Stimulated activated CD8-positive, alpha-beta memory T cell treated with anti-CD3 and anti-CD28 coated beads, Interleukin-2, amount 100 ng/mL, for 48 hours (primary cell): ENCODE measurements at places on chromosomes 6 and 20.

- no peak for DNase-seq
These were observed 8.0 kb upstream of the UQCC2 start for GRCh38 chr6:33719326-33719987.

DNA sequence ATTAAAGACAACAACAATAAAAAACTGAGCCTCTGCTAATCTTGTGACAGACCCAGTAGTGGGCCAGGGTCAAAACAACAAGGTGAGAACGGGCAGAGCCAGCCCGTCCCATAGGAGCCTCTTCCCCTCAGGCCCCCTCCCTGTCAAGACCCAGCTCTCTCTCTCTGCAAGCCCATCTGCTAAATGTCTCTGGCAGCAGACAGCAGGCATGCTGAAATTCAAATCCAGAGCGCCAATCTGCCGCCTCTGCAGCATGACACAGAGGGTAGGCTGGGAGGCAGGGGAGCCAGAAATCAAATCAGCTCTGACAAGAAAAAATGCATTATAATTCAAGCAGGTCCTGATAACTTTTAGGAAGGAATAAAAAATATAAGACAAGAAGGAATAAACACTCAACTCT, 26.3 kb downstream of the METTL24 start:
- DNase-seq, result no peak

DNA sequence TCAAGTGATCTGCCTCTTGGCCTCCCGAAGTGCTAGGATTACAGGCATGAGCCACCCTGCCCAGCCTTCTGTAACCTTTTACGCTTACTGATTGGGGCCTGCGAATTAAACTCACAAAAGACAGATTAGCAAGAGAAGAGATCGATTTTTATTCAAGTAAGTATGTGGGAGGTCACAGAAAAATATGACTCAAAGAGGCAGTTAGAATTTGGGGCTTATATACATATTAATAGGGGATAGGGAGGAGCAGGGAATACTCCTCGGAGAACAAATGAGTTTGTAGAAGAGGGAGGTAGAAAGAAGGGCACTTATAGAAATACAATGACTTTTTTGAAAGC, 78.9 kb downstream of the CD24 start:
- no peak for DNase-seq

DNA sequence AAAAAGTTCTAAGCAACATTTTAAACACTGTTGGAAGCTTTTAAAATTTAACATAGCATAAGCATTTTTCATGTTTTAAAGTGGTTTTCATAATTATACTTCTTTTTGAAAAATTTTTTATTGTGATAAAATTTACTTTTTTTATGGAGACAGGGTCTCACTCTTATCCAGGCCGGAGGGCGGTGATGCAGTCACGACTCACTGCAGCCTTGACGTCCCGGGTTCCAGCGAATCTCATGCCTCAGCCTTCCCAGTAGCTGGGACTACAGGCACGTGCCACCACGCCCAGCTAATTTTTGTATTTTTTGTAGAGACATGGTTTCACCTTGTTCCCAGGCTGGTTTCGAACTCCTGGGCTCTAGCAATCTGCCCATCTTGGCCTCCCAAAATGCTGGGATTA, 46.1 kb upstream of the TULP4 start:
- DNase-seq, result no peak

DNA sequence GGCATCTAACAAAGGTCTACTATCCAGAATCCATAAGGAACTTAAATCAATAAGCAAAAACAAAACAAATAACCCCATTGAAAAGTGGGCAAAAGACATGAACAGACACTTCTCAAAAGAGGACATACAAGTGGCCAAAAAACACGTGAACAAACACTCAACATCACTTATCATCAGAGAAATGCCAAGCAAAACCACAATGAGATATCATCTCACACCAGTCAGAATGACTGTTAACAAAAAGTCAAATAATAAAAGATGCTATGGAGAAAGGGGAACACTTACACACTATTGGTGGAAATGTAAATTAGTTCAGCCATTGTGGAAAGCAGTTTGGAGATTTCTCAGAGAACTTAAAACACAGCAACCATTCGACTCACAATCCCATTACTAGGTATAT, 19.4 kb upstream of the VNN1 start:
- no peak for DNase-seq

DNA sequence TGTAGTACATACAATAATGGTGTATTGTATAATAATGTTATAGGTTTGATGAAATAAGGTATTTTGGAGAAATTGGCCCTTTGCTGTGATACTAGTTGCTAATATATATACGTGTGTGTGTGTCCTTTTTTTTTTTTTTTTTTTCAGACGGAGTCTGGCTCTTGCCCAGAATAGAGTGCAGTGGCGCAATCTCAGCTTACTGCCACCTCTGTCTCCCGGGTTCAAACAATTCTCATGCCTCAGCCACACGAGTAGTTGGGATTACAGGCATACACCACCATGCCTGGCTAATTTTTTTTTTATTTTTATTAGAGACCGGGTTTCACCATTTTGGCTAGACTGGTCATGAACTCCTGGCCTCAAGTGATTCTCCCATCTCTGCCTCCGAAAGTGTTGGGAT, 23.3 kb downstream of the SENP6 start:
- DNase-seq, result no peak

GRCh38 chr20:43925215-43925614, 10.6 kb downstream of the TOX2 start:
- DNase-seq, result peak; percentile 49

GRCh38 chr6:91198588-91199255, 611.9 kb upstream of the MAP3K7 start:
- no peak for DNase-seq
